GM03348 (cell line): ENCODE measurements at places on chromosomes 1 and 21.

DNA sequence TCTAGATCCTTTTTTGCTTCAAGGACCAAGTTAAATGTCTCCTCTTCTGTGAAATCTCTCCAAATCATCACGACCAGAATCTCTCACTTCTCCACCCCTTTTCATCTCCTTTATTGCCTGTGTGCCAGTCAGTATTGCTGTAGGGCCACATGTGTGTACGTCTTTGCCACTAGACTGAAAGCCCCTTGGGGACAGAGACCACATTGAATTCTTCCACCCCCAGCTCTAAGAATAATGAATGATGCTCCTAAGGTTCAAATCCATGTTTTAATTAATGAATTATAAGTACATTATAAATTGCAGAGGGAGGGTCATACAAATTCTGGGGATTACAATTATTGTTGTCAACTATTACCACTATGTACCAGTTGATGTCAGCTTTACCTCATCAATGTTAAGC is 343.8 kb downstream of the USP25 start:
- no peak for DNase-seq

- DNase-seq: peak; percentile 59
Observed at GRCh38 chr21:46188226-46189212, 4.3 kb upstream of the SPATC1L start.

- DNase-seq: no peak
Observed at GRCh38 chr1:22393587-22393986, 58.1 kb upstream of the ZBTB40 start.

- no peak for DNase-seq
Observed at GRCh38 chr21:15874615-15875014, 144.8 kb downstream of the USP25 start.

DNA sequence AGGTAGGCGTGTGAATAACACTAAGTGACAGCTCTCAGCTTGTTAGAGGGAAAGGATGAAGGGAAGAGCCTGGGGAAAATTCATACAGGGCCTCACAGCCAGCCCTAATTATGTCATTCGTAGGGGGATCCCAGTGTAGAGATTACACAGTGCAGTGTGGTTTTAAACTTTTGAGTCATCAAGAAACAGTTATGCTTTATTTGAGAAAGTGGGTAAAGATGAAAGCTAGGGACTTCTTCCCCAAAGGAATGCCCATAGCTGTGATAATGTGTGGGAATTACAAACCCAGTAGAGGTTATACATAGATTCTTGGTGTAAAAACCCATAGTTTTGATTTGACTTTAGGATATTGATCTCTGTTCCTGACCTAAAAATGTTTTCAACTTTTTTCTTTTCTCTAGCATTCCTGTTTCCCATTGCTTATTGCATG is 1.9 kb downstream of the TTF2 start:
- peak; percentile 38 for DNase-seq

DNA sequence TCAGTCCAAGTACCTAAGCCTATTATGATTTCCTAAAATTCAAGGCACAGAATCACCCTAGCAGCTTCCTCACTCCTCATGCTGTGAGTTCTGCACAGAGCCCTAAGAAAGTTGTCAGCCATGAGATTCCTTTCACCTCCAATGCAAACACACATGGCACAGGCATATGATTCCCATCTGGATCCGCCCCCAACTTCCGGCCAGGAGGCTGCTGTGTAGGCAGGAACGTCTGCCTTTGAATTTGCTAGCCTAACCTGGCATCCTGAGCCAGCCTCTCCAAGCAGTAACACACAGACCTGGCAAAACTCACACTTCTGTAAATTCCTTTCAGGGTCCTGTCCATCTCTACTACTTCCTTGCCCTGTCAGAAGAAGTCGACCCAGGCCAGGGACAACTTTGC is 521.1 kb upstream of the BEND5 start:
- no peak for DNase-seq

GRCh38 chr1:85584264-85584781 is 3.8 kb downstream of the CCN1 start:
- peak; percentile 51 for DNase-seq

DNA sequence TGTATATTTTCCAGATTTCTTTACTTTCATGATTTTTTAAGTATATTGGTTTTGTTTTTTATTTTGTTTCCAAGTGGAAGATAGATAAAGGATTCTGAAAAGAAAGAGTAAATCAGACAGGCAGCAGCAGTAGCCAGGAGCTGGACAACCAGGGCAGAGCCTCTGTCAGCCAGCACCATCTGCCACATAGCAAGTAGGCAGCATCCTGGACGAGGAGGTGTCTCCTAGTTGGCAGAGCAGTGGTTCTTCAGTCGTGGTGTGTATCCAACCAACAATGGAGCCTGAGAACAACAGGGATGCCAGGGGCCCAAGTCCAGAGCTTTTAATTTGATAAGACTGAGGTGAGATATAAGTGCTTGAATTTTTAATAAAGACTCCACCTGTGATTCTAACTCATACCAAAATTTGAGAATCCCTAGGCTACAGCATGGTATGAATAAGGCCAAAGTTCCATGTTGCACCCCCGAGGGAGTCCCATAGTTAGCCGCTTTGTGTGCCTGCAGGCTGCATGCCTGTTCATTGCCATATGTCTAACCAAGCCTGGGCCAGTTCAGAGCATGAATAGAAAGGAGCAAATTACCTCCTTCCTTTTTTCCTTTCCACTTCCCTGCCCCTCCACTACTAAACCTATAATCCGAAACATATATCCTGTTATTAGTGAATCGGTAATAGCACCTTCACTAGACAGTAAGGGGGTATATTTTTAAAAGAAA is 153.2 kb downstream of the NTNG1 start:
- DNase-seq: no peak

- DNase-seq: no peak
Observed at GRCh38 chr1:48792961-48793360, 16.3 kb upstream of the BEND5 start.

GRCh38 chr1:107444302-107444701 is 303.5 kb downstream of the NTNG1 start:
- no peak for DNase-seq
